ENCODE measurements at places on chromosomes 1 and 21. TPM values are rescaled to one million over a fixed set of nuclear protein-coding genes. Genes with fewer than 3 reads are reported as not detected.
A peak's percentile ranks its signal among the peaks of the same experiment; 100 is the strongest.

DNA sequence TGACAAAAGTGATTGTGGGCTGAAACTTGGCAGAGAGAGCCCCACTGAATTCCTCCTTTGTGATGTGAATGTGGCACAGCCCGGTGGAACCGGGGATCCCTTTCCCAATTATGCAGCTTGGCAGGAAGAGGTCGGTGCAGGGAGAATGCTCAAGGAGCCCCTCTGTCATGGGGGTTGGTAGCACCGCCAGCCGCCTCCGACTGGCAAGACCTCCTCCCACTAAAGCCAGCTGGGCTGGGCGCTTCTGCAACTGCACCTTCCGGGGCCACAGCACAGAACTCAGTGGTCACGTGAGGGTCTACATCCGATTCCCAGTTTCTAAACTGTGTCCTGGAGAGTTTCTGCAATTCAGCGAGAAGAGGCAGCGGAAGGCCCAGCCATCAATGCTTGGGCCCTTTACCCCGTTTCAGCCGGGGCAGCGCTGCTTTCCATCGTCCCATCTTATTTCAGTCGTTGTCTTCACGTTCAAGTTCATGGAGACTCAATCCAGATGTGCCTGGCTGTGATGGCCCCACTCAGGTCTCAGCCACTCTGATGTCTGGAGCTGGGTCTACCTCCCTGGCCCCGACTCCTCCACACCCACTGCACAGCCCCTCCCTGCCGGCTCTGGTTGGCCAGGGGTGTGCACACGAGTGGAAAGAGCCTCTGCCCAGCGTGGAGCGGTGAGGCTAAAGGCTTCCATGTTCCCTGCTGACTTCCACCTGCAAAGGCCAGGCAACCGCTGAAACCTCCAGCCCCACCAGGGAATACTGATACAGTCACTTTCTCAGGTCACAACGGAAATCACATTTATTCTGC is 39.8 kb upstream of the FHAD1 start:
- H3K27me3 ChIP-seq = no peaks in the 10 kb centered on the region
- DNase-seq = no peak

DNA sequence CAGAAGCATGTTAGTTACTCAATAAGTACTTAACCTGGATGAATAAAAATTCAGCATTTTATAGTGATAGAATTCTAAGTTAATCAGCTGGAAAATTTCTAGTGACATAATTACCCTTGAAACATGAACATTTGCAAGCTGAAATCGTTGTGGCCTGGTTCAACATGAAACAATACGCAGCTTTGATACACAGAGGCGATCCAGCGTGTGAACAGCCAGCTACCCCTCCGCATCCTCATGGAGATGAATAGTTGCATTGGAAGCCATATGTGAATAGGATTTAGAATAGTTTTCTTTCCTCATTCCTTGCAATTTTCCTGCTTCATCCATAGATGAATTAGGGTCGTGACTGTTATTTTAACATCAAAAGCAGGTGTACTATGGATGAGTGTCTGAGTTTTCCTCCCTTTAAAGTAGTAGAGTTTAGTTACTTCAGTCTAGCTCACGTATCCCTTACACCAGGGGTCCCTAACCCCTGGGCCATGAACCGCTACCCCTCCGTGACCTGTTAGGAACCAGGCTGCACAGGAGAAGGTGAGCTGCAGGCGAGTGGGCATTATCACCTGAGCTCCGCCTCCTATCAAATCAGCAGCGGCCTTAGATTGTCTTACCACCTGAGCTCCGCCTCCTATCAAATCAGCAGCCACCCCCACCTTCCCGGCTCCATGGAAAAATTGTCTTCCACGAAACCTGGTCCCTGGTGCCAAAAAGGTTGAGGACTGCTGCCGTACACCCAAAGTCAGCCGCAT is 6.2 kb upstream of the TARBP1 start:
- H3K4me1 ChIP-seq = peaks cover 35% of the 10 kb centered on the region
- no peaks in the 10 kb centered on the region for H3K36me3 ChIP-seq
- no peaks in the 10 kb centered on the region for H3K27me3 ChIP-seq
- no peak overlapping the region for H3K27ac ChIP-seq

DNA sequence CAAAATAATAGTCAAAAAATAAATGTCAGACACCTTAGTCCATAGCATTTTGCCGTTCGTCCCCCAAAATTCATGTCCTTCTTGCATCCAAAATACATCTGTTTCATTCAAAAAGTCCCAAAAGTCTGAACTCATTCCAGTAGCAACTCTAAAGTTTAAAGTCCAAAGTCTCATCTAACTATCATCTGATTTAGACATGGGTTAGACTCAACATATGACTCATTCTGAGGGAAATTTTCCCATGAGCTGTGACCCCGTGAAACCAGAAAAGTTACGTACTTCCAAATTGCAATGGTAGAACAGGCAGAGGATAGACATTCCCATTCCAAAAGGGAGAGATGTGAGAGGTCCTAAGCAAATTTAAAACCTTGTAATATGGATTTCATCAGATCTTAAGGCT is 48.6 kb upstream of the CACHD1 start:
- no peak for DNase-seq
- H3K27ac ChIP-seq = no peak overlapping the region
- no peak overlapping the region for H3K4me3 ChIP-seq
- no peaks in the 10 kb centered on the region for H3K4me1 ChIP-seq

DNA sequence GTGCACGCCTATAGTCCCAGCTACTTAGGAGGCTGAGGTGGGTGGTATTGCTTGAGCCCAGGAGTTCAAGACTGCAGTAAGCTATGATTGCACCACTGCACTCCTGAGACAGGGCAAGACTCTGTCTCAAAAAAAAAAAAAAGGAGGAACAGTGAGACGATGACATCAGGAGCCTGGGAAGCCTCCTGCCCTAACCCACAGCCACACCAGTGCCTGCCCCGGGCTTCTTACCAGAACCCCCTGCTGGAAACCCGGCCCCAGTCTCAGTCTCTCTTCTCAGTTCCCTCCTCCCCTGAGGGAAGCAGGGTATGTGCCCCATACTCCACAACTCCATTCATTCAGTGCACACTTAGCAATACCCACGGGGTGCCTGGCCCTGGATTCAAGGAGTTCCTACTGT is 9.1 kb downstream of the COL8A2 start:
- no peak for DNase-seq
- no peak overlapping the region for H3K4me3 ChIP-seq
- H3K27ac ChIP-seq = no peak overlapping the region
- H3K4me1 ChIP-seq = no peaks in the 10 kb centered on the region
- no peaks in the 10 kb centered on the region for H3K27me3 ChIP-seq
- H3K36me3 ChIP-seq = no peaks in the 10 kb centered on the region

DNA sequence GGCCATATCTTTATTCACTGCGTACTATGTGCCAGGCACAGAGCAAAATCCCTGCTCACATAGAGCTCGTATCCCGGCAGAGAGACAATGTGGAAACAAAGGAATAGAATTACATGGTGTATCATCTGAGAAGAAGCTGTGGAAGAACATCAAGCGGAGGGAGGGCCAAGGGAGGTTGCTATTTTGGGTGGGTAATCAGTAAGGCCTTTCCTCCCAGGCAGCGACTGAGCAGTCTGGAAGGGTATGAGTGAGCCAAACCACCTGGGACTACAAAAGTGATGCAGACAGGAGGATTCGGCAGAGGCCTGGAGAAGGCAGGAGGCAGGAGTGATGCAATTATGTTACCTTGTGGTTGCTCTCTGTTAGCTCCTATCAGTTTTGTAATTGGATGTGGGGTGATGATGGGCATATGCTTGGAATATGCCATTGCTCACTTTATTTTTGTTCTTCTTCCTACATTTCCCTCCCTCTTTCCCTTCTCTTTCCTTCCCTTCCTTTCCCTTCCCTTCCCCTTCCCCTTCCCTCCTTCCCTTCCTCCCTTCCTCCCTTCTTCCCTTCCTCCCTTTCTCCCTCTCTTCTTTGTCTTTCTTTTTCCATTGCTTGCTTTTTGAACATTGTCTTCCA is 172.9 kb downstream of the DISC1 start:
- no peak overlapping the region for H3K27ac ChIP-seq
- H3K4me3 ChIP-seq = no peak overlapping the region
- H3K4me1 ChIP-seq = no peaks in the 10 kb centered on the region
- no peaks in the 10 kb centered on the region for H3K36me3 ChIP-seq
- DNase-seq = no peak
- no peaks in the 10 kb centered on the region for H3K27me3 ChIP-seq

DNA sequence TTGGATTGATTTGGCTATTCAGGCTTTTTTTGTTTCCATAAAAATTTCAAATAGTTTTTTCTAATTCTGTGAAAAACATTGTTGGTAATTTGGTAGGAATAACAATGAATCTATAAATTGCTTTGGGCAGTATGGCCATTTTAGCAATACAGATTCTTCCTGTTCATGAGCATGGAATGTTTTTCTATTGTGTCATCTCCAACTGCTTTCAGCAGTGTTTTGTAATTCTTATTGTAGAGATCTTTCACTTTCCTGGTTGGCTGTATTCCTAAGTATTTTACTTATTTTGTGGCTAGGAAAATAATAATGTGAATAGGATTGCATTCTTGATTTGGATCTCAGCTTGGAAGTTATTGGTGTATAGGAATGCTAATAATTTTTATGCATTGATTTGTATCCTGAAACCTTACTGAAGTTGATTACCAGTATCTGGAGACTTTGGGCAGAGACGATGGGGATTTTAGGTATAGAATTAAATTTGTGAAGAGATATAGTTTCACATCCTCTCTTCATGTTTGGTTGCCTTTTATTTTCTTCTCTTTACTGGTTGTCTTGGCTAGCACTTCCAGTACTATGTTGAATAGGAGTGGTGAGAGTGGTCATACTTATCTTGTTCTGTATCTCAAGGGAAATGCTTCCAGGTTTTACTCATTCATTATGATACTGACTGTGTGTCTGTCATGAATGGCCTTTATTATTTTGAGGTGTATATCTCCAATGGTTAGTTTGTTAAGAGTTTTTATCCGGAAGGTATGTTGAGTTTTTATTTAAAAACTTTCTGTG is 57.3 kb downstream of the DRAM2 start:
- no peaks in the 10 kb centered on the region for H3K27me3 ChIP-seq
- no peaks in the 10 kb centered on the region for H3K36me3 ChIP-seq
- peak; percentile 17 for DNase-seq
- H3K4me1 ChIP-seq = no peaks in the 10 kb centered on the region
- H3K4me3 ChIP-seq = no peak overlapping the region
- no peak overlapping the region for H3K27ac ChIP-seq

- H3K4me3 ChIP-seq = no peak overlapping the region
- no peaks in the 10 kb centered on the region for H3K36me3 ChIP-seq
- H3K27me3 ChIP-seq = no peaks in the 10 kb centered on the region
These were observed 11.2 kb downstream of the SPSB1 start for GRCh38 chr1:9303916-9304315.

DNA sequence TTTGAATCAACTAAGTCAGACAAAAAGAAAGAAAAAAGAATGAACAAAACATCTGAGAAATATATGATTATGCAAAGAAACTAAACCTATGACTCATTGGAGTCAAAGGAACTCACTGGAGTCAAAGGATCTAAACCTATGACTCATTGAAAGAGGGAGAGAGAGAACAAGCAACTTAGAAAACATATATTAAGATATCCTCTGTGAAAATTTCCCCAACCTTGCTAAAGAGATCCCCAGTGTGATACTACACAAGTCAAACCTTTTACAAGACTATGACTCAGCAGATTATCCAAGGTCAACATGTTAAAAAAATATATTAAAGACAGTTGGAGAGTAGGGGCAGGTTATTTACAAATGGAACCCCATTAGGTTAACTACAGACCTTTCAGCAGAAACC is 1538.3 kb downstream of the NCAM2 start:
- no peak overlapping the region for H3K27ac ChIP-seq
- no peaks in the 10 kb centered on the region for H3K4me1 ChIP-seq
- H3K4me3 ChIP-seq = no peak overlapping the region
- no peaks in the 10 kb centered on the region for H3K27me3 ChIP-seq
- no peak for DNase-seq

- H3K4me3 ChIP-seq = no peak overlapping the region
- DNase-seq = no peak
- H3K4me1 ChIP-seq = no peaks in the 10 kb centered on the region
- no peaks in the 10 kb centered on the region for H3K36me3 ChIP-seq
- no peaks in the 10 kb centered on the region for H3K27me3 ChIP-seq
These were observed 51.5 kb downstream of the RPL5 start for GRCh38 chr1:92883297-92883696.

GRCh38 chr1:9181990-9182783 is 52.4 kb upstream of the H6PD start:
- no peak for DNase-seq
- peaks cover 17% of the 10 kb centered on the region for H3K4me1 ChIP-seq
- no peaks in the 10 kb centered on the region for H3K27me3 ChIP-seq
- H3K36me3 ChIP-seq = no peaks in the 10 kb centered on the region
- peak overlapping the region; percentile 90 for H3K4me3 ChIP-seq

- 0 out of 2 replicates have a peak, but pooled peaks cover 3% of the 10 kb centered on the region for H3K27me3 ChIP-seq
- no peak for DNase-seq
- H3K4me1 ChIP-seq = no peaks in the 10 kb centered on the region
- no peaks in the 10 kb centered on the region for H3K36me3 ChIP-seq
- H3K27ac ChIP-seq = no peak overlapping the region
These were observed 66.7 kb upstream of the VAMP3 start for GRCh38 chr1:7704214-7705047.

DNA sequence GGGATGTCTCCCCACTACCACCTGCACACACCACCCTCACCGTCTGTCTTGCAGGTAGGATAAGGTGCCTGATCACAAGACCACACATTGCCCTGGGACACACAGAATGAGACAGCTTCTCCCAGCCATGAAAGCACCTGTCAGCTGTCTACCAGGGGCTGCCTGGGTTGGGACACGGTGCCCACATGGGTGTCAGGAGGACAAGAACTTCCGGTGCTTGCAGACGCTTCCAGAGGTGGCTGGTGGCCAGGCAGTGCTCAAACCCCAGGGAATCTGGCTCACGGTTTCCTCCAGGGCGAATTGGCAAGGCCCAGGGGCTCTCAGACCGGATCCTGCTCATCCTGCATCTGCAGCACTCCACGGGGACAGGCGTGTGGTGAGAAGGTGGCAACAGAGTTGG is 182.6 kb upstream of the ARHGEF16 start:
- no peak overlapping the region for H3K27ac ChIP-seq

- no peaks in the 10 kb centered on the region for H3K27me3 ChIP-seq
- no peak for DNase-seq
- no peak overlapping the region for H3K4me3 ChIP-seq
- H3K4me1 ChIP-seq = no peaks in the 10 kb centered on the region
These were observed 193.8 kb downstream of the ZC3H11B start for GRCh38 chr1:219419065-219419464.

GRCh38 chr1:156445789-156446263 is 54.7 kb downstream of the MEF2D start:
- H3K36me3 ChIP-seq = no peaks in the 10 kb centered on the region
- H3K4me1 ChIP-seq = no peaks in the 10 kb centered on the region
- no peak overlapping the region for H3K27ac ChIP-seq
- H3K27me3 ChIP-seq = peaks cover 14% of the 10 kb centered on the region

DNA sequence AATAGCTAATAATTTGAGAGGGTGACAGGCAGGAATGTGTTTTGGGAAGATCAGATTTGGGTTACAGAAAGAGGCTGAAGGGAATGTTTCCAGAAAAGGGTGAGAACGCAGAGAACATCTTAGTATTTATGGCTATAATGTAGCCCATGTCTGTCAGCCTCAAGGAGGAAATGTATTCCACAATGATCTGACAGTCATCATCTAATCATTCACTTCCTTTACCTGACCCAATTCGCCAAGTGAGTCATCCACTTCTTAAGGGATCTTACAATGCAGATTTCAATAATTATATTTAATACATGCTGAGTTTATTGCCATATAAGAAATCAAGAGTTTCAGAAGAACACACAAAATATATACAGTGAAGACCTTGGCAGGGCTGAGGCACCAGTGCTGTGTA is 10.8 kb downstream of the TRIM45 start:
- no peak overlapping the region for H3K4me3 ChIP-seq
- H3K27ac ChIP-seq = no peak overlapping the region
- no peak for DNase-seq
- no peaks in the 10 kb centered on the region for H3K4me1 ChIP-seq

DNASE2B gene
- not detected for total RNA-seq

ZBTB17 gene
- 51.0 TPM for total RNA-seq

TRIM46 gene
- 2.0 TPM for total RNA-seq

ANGPTL7 gene
- total RNA-seq = not detected

SMPDL3B gene
- 1.9 TPM for total RNA-seq

All from GM12878 (cell line).